Muscle of back (tissue), 13 donors: ENCODE measurements at places on chromosomes 4 and X.

GRCh38 chr4:19971829-19972228 is 279.9 kb upstream of the SLIT2 start:
- DNase-seq, result no peak

GRCh38 chr4:123127875-123128274 is 205.5 kb upstream of the NUDT6 start:
- peak; percentile 65 for DNase-seq

GRCh38 chrX:17375367-17375636 is 302 bp downstream of the NHS start:
- no peak for DNase-seq

GRCh38 chrX:40283981-40284380 is 186.2 kb upstream of the BCOR start:
- no peak for DNase-seq

DNA sequence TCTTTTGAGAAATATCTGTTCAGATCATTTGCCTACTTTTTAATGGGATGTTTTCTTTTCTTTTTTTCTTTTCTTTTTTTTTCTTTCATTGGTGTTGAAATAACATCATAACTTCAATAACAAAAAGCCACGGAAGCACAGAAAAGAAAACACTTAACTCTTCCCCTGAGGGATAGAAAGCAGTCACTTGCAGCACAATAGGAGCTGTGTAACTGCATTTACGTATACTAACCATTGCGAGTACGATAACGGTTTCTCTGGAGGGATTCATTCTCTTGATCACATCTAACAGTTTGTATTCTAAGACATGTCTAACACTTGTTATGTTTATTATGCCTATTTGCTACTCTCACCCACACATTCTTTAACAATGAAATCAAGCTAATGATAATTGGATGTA is 27.3 kb downstream of the C4orf46 start:
- DNase-seq, result no peak

DNA sequence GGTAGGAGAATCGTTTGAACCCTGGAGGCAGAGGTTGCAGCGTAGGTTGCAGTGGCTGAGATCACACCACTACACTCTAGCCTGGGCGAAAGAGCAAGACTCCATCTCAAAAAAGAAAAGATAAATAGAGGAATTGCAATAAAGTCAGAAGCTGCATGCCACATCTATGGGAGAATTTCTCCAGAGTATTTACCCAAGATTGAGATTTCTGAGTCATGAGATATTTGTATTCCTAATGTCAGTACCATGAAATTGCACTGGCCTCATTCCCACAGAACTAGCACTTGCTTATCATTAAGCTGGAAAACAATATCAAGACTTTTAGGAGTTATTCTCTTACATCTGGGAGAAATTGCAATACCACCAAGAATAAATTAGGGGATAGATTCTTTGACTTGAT is 37.4 kb downstream of the ASIC5 start:
- no peak for DNase-seq

- peak; percentile 56 for DNase-seq
Observed at GRCh38 chr4:2837904-2838496, 5.6 kb upstream of the ADD1 start.

DNA sequence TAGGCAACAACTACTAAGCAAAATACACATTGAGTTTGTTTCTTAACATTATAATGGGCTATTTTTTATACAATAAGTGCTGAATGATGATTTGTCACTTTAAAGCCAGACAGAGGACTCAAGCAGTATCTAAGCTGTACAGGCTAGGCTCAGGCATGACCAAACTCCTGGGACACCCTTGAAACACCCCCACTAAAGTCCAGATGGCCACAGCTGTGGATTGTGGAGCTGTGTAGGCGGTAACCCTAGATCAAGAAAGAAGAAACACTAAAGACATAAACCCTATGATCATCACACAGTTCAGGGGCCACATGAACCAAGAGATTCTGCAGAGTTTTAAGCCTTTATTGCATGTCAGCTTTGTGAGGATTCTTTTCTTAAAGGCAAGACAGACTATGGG is 25.1 kb downstream of the TAB3 start:
- DNase-seq, result no peak
